ENCODE measurements at places on chromosomes 7 and 10.

DNA sequence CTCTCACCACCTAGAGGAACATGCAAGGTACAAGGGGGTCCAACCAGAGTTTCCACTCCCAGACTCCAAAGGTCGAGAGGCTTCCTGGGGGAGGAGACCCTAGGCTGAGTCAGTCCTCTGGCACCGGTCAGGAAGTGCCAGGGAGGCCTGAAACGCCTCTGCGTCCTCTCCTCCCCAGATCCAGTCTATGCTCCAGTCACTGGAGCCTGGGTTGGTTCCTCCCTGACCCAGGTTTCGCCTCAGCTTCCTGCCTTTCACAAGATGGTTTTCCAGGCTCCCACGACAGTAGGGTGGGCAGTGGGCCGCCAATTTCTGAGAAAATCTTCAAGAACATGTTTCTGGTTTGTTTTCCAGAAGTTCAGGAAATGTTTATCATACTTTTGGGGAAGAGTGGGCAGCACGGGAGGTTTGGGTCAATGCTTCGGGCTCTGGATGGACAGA lies 30.0 kb downstream of the DUSP5 start:
- DNase-seq: no peak

DNA sequence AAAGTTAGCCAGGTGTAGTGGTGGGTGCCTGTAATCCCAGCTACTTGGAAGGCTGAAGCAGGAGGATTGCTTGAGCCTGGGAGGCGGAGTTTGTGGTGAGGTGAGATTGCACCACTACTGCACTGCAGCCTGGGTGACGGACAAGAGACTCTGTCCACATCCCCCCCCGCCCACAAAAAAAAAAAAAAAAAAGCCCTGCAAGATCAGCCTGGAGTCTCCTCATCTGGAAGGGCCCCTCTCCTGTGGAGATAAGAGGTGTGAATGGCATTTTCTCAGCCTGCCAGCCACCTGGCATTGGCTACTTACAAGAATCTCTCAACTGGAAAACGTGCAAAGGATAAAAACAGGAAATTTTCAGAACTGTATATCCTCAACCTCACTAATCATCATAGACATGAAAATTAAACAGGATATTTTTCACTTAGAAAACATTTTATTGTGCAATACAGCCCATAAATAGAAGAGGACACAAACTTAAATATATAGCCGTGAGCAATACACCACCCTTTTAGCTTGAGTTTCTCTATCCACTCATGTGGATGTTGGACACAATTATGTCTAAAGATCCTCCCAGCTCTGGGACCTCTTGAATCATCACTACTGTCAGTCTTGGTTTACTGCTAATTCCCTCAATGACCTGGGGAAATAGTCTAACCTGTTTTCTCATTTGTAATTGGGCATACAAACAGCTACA lies 11.3 kb upstream of the TSPAN15 start:
- DNase-seq: no peak

DNA sequence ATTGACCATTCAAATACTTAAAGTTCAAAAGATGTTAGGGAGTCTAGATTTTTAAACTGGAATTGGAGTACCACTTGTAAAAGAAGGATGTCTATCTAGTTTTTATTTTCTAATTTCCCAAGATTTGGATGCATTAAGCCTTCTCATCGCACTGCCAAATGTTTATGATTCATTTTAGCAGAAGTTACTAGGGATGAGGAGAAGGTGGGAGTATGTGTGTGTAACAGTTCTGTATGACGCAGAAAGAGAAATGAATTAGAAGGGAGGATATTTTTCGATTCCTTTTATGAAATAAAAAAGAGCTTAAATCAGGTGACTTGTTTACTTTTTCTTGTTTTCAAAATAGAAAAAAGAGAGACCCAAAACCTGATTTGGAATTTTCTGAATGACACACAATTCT lies 6.8 kb upstream of the SLK start:
- no peak for DNase-seq

DNA sequence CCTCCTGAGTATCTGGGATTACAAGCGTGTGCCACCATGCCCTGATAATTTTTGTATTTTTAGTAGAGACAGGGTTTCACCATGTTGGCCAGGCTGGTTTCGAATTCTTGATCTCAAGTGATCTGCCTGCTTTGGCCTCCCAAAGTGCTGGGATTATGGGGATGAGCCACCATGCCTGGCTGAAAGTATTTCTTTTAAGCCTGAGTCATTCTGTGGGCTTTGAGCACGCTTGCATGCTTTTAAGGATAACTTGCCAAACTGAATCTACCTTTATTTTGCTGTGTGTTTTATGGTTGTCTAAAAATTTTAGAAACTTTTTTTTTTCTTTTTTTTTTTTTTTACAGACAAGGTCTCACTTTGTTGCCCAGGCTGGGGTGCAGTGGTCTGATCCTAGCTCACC lies 33.2 kb downstream of the CNNM2 start:
- DNase-seq: no peak

DNA sequence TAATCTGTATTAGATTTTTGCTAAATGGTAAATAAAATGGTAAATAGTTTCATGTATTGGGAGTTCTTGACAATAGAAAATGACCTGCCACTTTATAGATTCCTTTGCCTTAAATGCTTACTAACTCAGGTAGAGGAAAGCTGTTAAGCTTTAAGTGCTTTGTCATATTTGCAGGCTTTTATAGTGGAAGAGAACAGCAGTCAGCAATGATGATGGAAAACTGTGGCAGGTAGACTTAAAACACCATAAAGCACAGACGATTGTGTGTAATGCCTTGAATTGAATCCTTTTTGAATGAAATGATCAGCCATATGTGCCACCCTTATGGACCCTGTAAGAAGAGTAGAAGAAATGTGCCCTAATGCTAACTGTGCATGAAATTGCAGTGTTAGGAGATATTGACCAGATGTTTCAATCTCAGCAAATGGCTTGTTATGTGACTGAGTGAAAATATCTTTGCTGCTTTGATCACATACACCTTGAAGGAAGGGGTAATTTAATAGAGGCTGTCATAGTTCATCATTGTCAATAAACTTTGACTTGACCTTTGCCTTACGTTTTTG lies 230.4 kb downstream of the ADK start:
- DNase-seq: no peak

GRCh38 chr7:128873234-128873633 lies 10.6 kb downstream of the ATP6V1F start:
- DNase-seq: no peak

GRCh38 chr10:96556003-96556402 lies 30.8 kb downstream of the TM9SF3 start:
- no peak for DNase-seq

DNA sequence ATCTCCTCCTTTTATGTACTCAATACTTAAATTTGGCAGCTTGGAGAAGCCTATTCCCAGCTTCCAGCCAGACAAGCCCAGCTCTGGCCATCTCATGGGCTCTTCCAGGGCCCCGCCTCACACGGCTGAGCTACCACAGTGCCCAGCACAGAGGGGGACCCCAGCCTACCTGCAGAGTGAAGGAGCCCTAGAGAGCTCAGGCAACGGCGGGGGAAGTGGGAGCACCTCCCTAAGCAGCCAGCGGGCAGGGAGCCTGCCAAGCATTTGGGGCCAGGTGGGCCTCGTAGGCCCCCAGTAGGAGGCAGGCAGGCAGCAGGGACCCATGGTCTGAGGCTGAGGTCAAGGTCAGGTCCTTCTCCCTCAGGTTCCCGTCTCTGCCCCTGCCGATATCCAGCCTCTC lies 29.1 kb upstream of the SMARCD3 start:
- no peak for DNase-seq
